ENCODE measurements at places on chromosomes 6 and 20.

GRCh38 chr6:107642861-107643328 lies 153.0 kb downstream of the SOBP start:
- DNase-seq: no peak

- no peak for DNase-seq
Measured at GRCh38 chr6:18684343-18684742, 297.2 kb downstream of the RNF144B start.

GRCh38 chr20:18052856-18053255 lies 4.9 kb downstream of the OVOL2 start:
- DNase-seq: no peak

DNA sequence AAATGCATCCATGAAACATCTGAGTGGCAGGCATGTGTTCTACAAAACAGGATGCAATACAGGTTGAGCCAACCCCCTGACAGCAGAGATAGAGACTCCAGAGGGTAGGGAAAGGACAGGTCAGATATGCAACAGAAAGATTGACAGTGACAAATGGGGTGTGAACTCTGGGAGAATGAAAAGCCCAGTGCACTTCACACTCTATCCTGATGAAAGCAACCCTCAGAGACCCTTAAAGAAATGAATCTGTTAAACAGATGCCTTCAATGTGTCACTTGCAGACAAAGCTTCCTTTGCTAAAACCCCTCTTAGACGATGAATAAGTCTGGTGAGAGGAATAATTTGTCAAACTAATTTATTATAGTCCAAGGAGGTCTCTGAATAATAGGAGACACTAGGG lies 89.9 kb downstream of the RFPL4B start:
- DNase-seq: no peak

GRCh38 chr20:32536851-32537656 lies 48.1 kb downstream of the NOL4L start:
- DNase-seq: peak; percentile 56

DNA sequence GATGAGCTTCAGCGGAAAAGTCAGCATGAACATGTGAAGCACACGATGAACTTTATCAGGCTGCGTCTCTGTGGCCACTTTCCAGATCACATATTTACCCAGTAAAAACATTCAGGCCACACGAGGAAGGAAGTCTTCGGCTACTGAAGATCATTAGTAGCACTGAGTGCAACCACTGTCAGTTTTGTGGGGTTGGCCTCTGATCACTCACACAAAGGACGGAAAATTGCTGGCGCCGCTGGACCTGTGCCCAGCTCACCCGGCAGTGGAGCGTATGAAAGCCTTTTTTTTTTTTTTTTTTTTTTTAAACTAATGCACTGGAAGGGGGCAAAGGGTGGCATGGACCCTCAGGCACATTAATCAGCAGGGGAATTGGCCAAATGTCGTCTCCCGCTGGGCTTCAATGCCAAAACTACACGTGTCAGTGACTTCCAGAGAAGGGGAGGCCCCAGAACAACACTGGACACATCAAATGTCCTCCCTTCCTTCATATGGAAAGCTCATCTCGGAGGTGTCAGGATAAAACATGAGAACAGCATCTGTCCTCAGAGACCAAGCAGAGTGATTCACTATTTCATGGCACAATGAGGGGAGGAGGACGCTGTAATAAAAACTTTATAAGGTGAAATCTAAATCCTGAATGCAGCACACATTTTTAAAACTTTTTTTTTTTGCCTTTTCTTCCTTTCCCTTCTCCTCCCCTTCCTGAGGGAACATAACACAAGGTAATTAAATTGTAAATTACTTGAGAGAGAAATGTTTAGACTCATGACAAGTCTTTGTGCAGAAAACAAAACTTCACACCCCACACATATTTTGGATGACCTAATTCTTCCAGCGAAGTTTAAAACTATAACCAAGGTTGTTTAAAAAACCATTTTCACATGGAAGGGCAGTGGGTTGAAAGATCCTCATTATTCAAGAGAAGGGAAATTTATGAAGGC lies 223.4 kb downstream of the FOXC1 start:
- DNase-seq: no peak

GRCh38 chr6:23659125-23659524 lies 466.9 kb upstream of the NRSN1 start:
- DNase-seq: no peak

DNA sequence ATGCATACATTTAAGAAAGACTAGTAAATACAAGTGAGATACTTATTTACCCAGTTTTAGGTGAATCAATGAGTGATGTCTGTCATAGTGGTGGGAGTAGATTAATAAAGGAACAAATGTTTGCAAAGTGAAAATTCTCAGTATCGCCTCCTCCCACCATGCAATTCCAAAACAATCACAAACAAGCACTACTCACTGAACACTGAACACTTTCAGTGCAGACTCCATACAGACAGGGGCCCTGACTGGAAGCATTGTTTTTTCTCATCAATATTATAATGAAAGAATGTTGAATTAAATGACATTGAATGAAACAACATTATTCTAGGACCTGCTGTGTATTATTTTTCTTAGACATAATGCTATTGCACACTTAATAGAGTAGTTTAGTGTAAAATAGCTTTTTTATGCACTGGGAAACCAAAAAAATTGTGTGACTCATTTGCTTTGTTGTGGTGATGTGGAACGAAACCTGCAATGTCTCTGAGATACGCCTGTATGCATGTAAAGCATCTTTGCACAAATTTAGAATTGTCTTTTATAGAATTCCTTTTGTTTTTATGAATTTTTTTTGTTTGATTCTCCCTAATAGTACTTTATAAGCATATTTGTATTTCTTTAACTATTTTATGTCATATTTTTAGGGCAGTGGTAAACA lies 317.5 kb downstream of the UTRN start:
- no peak for DNase-seq

DNA sequence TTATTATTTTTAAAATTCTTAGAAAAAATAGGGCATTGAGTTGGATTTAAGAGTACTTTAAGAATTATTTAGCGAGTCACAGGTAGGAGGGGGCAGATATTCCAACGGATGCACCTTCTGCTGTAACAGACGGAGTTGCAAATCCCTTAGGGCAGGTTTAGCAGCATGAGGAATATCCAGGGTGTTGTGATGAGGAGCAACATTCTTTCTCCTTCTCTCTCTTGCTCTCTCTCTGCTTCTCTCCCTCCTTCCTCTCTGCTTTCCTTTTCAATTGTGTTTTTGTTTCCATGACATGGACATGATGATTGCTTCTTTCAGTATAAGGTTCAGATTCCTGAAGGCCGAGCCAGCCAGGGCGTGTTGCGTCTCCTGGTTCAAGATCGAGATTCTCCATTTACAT lies 28.9 kb downstream of the CDH26 start:
- DNase-seq: no peak

GRCh38 chr6:146578054-146578453 lies 20.7 kb upstream of the ADGB start:
- no peak for DNase-seq

DNA sequence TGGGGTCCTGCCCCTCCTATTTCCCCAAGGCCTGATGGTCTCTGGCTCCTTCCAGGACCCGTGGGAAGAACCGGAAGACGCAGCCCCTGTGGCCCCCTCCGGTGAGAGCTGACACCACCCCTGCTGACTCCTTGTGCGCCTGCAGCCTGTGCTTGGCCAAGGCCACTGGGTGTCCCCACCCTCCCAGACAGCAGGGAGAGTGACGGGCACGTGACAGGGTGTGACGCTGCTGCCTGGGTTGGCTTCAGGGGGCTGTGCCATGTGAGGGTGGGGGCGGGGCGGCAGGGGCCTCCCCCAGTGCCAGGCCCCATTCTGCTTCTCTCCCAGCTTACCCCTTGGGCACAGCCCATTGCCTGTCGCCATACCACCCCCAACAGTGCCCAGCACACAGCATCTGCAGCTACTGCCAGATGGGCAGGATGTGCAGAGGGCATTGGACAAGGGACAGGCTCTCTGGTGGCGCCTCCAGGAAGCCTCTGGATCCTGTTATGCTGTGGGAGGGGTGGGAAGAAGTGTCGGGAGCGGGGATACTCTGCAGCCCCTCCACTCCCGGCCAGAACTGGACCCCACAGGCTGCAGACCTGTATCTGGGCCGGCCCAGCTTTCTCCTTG lies 2.9 kb downstream of the BIRC7 start:
- no peak for DNase-seq

GRCh38 chr20:62171245-62171644 lies 11.6 kb upstream of the MTG2 start:
- no peak for DNase-seq

DNA sequence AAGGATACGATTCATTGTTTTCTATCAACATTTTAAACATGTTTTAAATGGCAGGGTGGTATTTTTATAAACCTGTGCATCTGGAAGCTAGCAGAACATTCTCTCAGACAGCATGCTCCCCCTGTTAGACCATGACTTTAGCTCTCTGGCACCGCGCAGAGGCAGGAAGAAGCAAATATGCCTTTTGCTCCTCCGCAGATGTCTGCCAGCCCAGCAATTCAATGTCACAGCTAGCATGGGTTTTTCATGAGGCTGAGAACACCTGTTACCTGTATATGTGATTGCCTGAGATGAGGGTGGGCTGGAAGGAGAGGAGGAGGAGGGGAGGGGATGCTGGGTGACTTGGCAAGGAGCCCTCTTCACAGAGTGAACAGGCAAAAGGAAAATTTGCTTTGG lies 6.7 kb downstream of the MTCH1 start:
- no peak for DNase-seq

GRCh38 chr20:47597090-47597489 lies 95.4 kb downstream of the NCOA3 start:
- no peak for DNase-seq

DNA sequence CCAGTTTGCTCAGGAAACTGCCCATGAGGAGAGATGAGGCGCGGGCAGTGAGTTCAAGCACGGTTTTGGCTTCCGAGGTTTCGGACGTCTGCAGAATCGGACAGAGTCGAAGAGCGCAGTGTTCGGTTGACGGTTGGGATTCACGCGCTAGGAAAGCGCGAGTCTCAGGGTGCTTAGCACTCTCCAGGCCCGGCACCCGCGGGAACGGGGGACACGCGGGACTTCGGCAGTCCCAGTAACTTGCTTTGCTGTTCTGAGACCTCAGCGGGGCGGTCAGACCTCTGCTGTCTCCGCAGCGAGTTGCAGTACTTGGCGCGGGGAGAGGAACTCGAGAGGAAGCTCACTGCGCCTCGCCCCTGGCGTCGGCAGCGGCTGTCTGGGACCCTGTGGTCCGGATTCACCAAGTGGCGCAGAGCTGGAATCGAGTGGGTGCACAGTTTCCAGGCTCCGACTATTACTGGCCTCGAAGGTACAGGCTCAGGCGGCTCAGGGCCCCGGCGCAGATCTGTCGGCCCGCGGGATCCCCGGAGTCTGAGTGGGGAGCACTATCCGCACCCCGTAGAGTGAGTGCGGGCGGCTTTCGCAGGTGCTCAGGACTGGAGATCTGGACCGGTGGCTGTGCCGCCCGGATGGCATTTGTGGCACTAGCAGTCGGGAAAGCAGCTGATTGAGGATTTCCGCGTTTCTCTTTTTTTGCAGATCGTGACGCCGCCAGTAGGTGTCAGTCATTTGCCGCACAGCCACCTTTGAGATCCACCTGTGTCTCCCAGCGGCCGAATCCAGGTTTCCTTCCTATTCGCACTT lies at the start of gene POM121L2:
TSS of gene POM121L2 (minus strand) at position 128 of the 804 bp plus-strand sequence. CDS start at position 25, 103 bp downstream.
- peak; percentile 64 for DNase-seq

- DNase-seq: no peak
Measured at GRCh38 chr6:42378536-42378935, 73.2 kb downstream of the TRERF1 start.

DNA sequence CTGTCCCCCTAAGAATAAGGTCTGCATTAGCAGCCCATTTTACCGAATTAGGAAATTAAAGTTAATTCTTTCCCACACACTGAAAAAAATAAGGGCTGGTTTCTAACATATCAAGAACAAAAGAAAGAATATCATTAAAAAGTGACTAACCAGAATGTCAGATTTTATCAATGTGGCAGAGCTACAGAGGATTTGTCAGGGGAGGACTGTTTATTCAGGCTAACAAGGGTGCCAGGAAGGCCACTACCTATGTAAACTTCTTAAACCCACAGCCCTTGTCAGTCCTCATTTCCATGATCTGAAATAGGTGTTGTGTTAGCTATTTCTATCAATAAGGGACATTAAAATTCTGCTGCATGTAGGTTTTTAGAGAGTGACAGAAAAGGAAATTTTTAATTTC lies 76.4 kb downstream of the BACH2 start:
- no peak for DNase-seq

GRCh38 chr6:158050955-158051354 lies 69.3 kb downstream of the SYNJ2 start:
- DNase-seq: no peak

DNA sequence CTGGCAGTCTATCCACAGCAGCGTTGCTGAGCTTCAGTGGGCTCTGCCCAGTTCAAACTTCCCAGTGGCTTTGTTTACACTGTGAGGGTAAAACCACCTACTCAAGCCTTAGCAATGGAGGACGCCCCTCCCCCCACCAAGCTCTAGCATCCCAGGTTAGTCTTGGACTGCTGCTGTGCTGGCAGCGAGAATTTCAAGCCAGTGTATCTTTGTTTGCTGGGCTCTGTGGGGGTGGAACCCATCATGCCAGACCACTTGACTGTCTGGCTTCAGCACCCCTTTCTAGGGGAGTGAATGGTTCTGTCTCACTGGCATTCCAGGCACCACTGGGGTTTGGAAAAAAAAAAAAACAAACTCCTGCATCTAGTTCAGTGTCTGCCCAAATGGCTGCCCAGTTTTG lies 249.7 kb upstream of the SYNCRIP start:
- DNase-seq: no peak

Data from activated naive CD4-positive, alpha-beta T cell treated with Interleukin-2 at 50 U/mL for 16 hours (primary cell).